ENCODE measurements at places on chromosomes 7 and 10. TPM values are rescaled to one million over a fixed set of nuclear protein-coding genes. Genes with fewer than 3 reads are reported as not detected.

The PDZD7 gene
- polyA plus RNA-seq = 5.0 TPM

The CCDC186 gene
- 21.7 TPM for polyA plus RNA-seq

The CALHM2 gene
- polyA plus RNA-seq = 0.22 TPM

The CRHR2 gene
- not detected for polyA plus RNA-seq

The OR6V1 gene
- polyA plus RNA-seq = 1.2 TPM

The C7orf57 gene
- 0.41 TPM for polyA plus RNA-seq

The IGF2BP3 gene
- not detected for polyA plus RNA-seq

The H2BK1 gene
- not detected for polyA plus RNA-seq

The DNAH11 gene
- polyA plus RNA-seq = not detected

The PHKG1 gene
- polyA plus RNA-seq = 4.0 TPM

The NRG3 gene
- 5.8 TPM for polyA plus RNA-seq

The NPC1L1 gene
- not detected for polyA plus RNA-seq

The CFAP58 gene
- polyA plus RNA-seq = 0.23 TPM

The TCERG1L gene
- 0.81 TPM for polyA plus RNA-seq

The OR6B1 gene
- not detected for polyA plus RNA-seq

The GHITM gene
- polyA plus RNA-seq = 378 TPM

The SLC13A1 gene
- polyA plus RNA-seq = not detected

The OR2F2 gene
- not detected for polyA plus RNA-seq

The SLC18A3 gene
- not detected for polyA plus RNA-seq

The CRPPA gene
- polyA plus RNA-seq = 7.4 TPM

The INMT gene
- 0.22 TPM for polyA plus RNA-seq

The SEMA3A gene
- 17.0 TPM for polyA plus RNA-seq

The ADGRA1 gene
- polyA plus RNA-seq = 5.6 TPM

The SEPHS1 gene
- polyA plus RNA-seq = 13.6 TPM

The ADAMTS14 gene
- polyA plus RNA-seq = not detected

The MICALL2 gene
- 2.8 TPM for polyA plus RNA-seq

The ADRA2A gene
- polyA plus RNA-seq = 1.6 TPM

The GPR22 gene
- polyA plus RNA-seq = 7.9 TPM

The EPO gene
- polyA plus RNA-seq = not detected

The GNG11 gene
- polyA plus RNA-seq = 4.7 TPM

The ABCB1 gene
- polyA plus RNA-seq = 0.62 TPM

The PRKCQ gene
- polyA plus RNA-seq = 2.2 TPM

The ACSL5 gene
- not detected for polyA plus RNA-seq

The CISD1 gene
- polyA plus RNA-seq = 889 TPM

The UCMA gene
- polyA plus RNA-seq = not detected

The GIMAP8 gene
- not detected for polyA plus RNA-seq

The AKR1C1 gene
- polyA plus RNA-seq = 25.5 TPM

The CEP55 gene
- polyA plus RNA-seq = not detected

The MUC12 gene
- not detected for polyA plus RNA-seq

The DNAJC12 gene
- polyA plus RNA-seq = 151 TPM

The MSMB gene
- not detected for polyA plus RNA-seq

The OR13A1 gene
- not detected for polyA plus RNA-seq

The PROSER2 gene
- polyA plus RNA-seq = 0.26 TPM

The CTAGE4 gene
- not detected for polyA plus RNA-seq

The TMEM178B gene
- polyA plus RNA-seq = 7.2 TPM

The DENND2A gene
- 0.99 TPM for polyA plus RNA-seq

The PLAC9 gene
- not detected for polyA plus RNA-seq

The PAPOLB gene
- polyA plus RNA-seq = not detected

The EN2 gene
- 6.1 TPM for polyA plus RNA-seq

The NODAL gene
- 0.99 TPM for polyA plus RNA-seq

The CALCR gene
- not detected for polyA plus RNA-seq

The MRLN gene
- polyA plus RNA-seq = 5.6 TPM

The NACAD gene
- polyA plus RNA-seq = 4.8 TPM

The RAMP3 gene
- polyA plus RNA-seq = 0.86 TPM

The ZMIZ1 gene
- 1.2 TPM for polyA plus RNA-seq

The TBL2 gene
- 5.2 TPM for polyA plus RNA-seq

The TEX36 gene
- not detected for polyA plus RNA-seq

The ZNF727 gene
- 9.8 TPM for polyA plus RNA-seq

The ENO4 gene
- polyA plus RNA-seq = 0.76 TPM
